T-cell (primary cell): ENCODE measurements at places on chromosomes 13 and 19.

- DNase-seq, result peak; percentile 55
Measured at GRCh38 chr13:74575729-74576125, 441.5 kb upstream of the KLF12 start.

GRCh38 chr19:46287585-46287984 is 9.3 kb upstream of the HIF3A start:
- no peak for DNase-seq

DNA sequence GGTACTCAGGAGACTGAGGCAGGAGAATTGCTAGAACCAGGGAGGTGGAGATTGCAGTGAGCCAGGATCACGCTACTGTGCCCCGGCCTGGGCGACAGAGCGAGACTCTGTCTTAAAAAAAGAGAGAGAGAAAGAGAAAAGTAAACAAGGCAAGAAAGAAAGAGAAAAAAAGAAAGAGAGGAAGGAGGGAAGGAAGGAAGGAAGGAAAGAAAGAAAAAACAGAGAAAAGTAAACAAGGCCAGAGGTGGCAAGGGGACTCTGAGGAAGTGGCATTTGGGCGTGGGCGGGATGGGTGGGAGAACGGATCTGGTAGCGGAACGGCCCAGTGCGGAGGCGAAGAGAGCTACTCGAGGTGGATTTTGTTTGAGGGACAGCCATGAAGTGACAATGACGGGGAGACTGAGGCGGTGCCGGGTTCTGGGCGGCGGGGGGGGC is 7.5 kb upstream of the ARRDC2 start:
- DNase-seq, result no peak

- DNase-seq, result no peak
Measured at GRCh38 chr13:44648392-44649103, 72.4 kb upstream of the TSC22D1 start.

DNA sequence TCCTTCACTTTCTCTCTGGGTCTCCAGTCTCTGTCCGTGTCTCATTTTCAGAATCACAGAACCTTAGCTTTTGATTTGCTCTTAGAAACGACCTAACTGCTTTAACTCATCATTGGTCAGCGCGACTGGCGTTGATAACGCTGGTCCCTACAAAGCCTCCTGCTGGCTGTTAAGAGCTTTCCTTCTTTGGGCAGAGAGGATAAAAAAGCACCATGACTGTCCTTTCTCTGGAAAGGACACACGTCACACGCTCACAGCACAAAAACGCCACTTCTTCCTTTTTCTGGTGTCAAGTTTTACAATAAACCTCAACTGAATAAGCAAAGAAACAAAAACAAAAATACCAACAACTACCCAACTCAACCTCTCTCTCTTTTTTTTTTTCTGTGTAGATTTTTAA is 1.7 kb upstream of the KLK12 start:
- DNase-seq, result no peak

- no peak for DNase-seq
Measured at GRCh38 chr13:75139291-75139690, 342.7 kb downstream of the TBC1D4 start.

GRCh38 chr19:18368504-18369222 is 17.3 kb upstream of the GDF15 start:
- DNase-seq, result no peak

GRCh38 chr19:55676383-55676782 is 1.4 kb downstream of the EPN1 start:
- no peak for DNase-seq

DNA sequence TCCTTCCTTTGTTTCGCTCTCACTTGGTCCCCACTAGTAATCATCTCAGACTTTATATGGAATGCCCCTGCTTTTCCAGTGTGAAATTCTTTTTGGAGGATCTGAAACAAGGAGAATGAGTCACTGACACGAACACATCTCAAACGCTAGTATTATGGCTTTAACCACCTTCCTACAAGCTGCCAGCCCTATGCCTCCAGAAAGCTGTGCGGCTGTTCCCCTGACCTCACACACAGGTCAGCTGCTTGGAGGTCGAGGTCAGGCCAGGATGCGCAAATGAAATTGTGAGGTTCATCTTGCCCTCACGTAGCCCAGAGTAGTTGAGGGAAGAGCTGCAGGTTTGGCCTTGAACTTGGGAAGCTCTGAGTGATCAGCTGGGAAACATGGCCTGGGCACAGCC is 449.8 kb downstream of the FGF9 start:
- DNase-seq, result no peak

GRCh38 chr13:74479124-74479523 is 344.9 kb upstream of the KLF12 start:
- DNase-seq, result no peak

GRCh38 chr19:58434217-58434616 is 5.7 kb downstream of the ZNF132 start:
- DNase-seq, result no peak

DNA sequence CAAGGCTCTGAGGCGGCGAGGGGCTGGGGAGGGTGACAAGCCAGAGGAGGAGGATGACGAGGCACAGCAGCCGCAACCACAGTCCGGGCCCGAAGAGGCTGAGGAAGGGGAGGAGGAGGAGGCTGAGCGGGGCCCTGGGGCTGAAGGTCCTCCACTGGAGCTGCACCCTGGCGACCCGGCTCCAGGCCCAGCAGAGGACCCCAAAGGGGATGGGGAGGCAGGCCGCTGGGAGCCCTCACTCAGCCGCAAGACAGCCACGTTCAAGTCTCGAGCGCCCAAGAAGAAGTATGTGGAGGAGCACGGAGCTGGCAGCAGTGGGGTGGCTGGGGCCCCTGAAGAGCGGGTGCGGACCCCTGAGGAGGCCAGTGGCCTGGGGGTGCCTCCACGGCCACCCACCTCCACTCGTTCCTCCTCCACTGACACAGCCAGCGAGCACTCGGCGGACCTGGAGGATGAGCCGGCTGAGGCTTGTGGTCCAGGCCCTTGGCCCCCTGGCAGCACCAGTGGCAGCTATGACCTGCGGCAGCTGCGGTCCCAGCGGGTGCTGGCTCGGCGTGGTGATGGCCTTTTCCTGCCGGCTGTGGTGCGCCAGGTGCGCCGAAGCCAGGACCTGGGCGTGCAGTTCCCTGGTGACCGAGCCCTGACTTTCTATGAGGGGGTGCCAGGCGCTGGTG is 2.9 kb downstream of the CIC start:
- no peak for DNase-seq

GRCh38 chr13:80877209-80877943 is 536.5 kb upstream of the SPRY2 start:
- DNase-seq, result no peak

GRCh38 chr19:17580470-17581144 is 25.2 kb downstream of the COLGALT1 start:
- DNase-seq, result no peak

DNA sequence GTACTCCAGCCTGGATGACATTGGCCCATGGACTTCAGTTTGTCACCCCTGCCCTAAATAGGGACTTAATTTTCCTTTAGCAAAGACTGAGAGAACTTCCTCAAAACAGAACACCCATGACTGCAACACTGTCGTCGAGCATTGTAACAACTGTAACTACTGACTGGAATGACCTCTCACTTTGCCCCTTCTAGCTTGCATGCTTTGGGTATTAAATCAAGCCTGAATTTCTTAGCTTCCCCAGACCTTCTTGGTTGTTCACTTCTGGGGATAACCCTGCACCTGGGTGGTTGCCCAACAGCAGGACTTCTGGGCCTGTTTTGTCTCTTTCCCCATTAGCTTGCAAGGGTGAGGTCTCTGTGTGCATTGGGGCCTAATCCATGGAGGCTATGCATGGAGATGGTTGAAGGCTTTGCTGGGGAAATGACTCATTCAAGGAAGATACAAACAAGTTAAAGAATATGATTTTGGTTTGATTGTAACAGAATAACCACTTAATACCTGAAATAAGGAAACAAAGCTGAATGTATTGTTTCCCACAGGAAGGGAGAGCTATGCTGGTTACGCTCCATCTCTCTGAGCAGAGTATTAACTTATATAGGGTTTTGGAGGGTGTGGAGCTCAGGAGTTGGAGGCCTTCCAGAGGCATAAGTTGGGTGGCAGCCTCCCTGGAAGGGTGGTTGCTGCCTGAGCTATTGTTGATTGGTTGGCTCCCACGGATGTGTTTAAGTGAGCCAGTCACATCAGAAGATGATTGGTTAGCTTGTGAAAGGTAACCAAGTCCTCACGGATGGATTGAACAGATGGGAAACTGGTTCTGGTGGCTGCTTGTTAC is 34.7 kb upstream of the UBAC2 start:
- no peak for DNase-seq

DNA sequence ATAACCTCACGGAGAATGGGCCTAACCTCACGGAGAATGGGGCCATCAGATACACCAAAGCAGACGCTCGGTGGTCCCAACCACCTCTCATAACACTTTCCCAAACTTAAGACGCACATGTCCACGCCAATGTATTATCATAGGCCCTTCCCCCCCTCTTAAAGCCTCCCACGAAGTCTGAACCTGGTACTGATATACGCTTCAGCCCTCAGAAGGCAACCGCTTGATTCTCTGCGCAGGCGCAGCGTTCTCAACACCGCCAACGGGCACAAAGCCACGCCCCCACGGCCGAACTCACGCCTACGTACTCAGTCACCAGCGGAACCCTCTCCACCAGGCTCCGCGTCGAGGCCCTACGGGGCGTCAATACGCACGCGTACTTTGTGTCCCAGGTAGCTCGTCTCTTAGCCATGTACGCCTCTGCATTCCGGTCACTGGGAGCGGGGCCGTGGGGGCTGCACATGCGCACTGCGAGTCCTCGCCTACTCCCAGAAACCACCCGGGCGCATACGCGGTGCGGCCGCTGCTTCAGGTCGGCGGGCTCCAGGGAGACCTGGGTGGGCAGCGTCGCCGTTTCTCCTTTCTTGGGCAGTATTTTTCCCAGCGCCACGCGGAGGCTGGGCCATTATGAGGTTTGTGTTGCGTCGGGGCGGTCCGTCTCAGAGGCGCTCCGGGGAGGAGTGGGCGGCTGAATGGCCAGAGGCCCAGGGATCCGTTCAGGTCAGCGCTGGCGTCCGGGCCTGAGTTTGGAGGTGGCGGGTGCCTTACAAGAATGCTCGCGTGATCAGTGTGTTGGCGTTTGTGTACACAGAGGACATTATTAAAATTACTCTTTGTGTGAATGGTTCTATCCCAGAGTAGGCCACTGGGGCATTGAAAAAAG is 25.3 kb downstream of the ZNF582 start:
- DNase-seq, result peak; percentile 66

GRCh38 chr13:69769608-69770007 is 338.0 kb upstream of the ATXN8OS start:
- no peak for DNase-seq
